ENCODE measurements at places on chromosomes 11 and 22.

GRCh38 chr11:106021181-106021966 lies 666 bp downstream of the MSANTD4 start:
- DNase-seq, result no peak

- no peak for DNase-seq
Measured at GRCh38 chr11:133934599-133935550, 21.9 kb downstream of the IGSF9B start.

- no peak for DNase-seq
Measured at GRCh38 chr22:36725366-36726006, 21.9 kb upstream of the CACNG2 start.

DNA sequence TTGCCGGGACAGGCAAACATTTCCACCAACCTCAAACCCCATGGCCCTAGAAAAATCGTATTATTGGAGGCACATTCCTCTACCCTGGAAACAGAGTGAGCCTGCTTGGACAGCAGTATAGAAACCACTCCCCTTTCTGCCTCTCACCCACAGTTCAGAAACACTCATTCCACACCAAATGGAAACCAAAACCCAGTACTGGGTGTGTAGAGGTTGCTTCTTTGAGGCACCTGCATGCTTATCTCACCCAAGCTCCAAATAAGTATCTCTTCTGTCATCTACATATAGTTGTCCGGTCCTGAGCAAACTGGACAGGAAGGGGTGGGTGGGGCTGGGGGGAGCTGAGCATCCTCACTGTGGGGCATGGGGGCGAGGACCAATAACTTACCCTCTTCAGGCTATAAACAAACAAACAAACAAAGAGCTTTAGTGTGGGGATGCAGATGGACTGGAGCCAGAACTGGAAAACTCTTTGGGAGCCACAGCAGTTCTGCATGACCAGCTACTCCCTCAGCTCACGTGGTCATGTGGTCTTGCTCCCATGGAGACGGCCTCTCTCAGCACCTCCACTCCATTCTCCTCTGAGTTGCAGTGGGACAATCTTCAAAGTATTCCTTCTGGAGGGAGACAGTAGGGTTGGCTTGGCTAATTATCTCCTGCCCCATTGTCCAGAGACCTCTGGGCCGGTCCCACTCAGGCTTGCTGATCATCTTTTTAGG lies 1.0 kb upstream of the PLAAT2 start:
- no peak for DNase-seq

- no peak for DNase-seq
Measured at GRCh38 chr11:133414506-133414905, 117.8 kb downstream of the OPCML start.

GRCh38 chr11:83427943-83428342 lies 141.8 kb upstream of the CCDC90B start:
- DNase-seq, result no peak

GRCh38 chr11:124670732-124671131 lies 2.8 kb downstream of the SIAE start:
- no peak for DNase-seq

- DNase-seq, result no peak
Measured at GRCh38 chr11:114586797-114587196, 8.8 kb downstream of the NXPE4 start.

DNA sequence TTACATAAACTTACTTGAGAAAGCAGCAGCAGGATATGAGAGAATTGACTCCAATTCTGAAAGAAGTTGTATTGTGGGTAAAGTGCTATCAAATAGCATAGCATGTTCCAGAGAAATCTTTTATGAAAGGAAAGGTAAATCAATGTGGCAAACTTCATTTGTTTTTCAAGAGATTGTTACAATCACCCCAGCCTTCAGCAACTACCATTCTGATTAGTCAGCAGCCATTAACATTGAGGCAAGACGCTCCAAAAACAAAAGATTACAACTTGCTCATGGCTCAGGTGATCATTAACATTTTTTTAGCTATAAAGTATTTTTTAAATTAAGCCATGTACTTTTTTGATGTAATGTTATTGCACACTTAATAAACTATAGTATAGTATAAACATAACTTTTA lies 357.2 kb downstream of the TMEM135 start:
- DNase-seq, result no peak

- no peak for DNase-seq
Measured at GRCh38 chr11:1568441-1568911, 3.6 kb downstream of the DUSP8 start.

DNA sequence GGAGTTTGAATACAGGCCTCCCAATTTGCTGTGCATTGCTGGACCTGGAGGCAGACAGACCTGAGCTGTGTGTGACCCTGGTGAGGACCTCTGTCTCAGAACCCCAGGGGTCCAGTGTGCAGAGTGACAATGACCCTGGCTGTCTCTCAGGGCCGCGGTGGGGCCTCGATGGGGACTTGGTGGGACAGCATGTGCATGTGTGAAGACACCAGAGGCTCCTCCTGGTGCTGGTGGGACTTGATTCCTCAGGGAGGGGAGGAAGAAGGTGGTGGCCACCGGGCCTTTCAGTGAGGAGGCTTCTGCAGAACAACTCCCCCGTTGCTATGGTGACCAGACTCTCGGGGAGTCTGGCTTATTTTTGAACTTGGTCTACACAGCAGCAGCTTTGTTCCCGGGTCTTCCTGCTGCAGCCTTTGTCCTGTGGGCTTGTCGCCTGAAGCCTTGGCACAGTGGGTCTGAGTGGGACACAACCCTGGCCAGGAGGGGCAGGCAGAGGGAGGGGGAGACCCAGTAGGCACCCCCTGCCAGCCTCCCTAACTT lies 35.3 kb downstream of the MCM5 start:
- no peak for DNase-seq

- no peak for DNase-seq
Measured at GRCh38 chr11:111933872-111934271, 3.3 kb upstream of the DIXDC1 start.

DNA sequence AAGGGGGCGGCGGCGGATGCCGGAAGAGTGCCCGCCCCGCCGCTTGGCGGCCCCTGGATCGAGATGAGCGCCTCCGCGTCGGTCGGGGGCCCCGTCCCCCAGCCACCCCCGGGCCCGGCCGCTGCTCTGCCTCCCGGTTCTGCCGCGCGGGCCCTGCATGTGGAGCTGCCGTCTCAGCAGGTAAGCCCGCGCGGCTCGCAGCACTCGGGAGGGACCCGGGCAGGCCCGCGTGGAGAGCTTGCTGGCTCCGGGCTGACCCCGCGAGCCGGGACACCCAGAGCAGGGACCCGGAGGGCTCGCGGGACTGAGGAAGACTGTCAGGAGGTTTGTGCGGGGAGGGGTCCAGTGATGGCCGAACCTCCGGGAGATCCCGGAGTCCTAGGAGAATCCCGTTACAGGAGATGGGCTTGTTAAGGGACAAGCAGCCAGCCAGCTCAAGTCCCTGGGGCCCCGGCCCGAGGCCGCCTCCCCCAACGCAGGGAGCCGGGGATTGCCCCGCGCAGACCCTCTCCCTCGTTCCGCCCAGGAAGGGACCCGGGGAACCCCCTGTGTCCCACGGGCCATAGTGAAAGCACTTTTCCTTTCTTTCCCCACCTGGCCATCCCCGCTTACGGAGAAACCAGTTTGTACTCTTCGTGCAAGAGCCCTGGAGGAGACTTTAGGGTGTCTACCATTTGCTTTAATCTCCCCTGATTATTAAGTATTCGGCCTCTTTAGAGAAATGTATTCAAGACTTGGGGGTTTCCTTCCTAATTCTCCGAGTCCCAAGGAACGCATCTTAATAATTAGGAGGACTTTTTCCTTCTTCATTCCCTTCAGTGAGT lies 547 bp downstream of the UVRAG start:
- DNase-seq, result peak; percentile 34

DNA sequence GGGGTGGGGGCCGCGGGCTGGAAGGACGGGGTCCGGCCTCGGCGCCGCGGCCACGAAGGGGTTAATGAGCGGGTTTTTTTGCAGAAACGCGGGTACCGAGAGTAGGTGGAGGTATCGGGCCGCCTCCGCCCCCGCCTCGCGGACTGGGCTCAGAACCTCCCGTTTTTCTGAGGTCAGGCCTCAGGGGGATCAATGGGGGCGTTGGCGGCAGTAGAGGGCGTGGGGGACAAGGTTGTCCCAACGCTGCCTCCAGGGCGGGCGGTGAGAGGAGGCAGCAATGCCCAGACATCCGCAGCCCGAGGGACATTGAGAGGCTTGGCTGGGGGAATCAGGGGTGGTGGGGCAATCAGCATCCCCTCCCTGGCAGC lies 34.8 kb upstream of the PRODH start:
- no peak for DNase-seq

DNA sequence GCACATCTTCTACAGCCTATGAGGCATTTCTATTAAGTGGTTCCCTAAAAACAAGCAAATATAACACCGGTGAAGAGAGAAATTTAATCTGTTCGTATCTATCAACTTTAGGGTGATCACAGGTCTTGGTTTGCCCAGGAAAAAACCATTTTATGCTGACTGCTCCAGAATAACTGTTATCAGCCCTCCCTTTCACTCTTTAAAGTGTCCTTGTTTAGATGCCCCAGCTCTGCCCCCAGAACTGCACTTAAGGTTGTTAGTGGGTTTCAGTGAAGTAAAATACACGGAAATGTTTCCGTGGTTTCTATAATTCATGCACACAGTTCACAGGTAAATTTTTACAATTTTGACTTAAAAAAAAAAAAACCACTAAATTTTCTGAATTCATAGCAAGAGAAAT lies 70.0 kb downstream of the NARS2 start:
- DNase-seq, result no peak

- DNase-seq, result no peak
Measured at GRCh38 chr11:5369789-5370188, 13.8 kb upstream of the OR51M1 start.

DNA sequence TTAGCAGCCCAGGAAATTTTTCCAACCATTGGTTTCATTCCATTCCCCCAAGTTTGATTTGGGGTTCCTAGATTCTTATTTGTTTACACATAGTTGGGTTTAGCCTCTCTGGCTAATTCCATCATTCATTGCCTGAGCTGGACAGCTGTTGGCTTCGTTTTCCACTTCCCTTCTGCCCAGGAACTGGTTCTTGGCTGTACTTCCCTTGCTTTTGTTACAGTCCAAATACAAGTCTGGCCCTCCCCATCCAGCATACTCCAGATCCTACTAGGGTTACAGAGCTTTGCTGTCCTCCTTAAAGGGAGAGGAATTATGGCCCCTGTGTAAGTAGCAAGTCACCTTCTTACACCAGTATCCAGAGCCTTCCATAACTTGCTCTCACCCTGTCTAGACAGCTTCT lies 356.3 kb downstream of the FAT3 start:
- no peak for DNase-seq

DNA sequence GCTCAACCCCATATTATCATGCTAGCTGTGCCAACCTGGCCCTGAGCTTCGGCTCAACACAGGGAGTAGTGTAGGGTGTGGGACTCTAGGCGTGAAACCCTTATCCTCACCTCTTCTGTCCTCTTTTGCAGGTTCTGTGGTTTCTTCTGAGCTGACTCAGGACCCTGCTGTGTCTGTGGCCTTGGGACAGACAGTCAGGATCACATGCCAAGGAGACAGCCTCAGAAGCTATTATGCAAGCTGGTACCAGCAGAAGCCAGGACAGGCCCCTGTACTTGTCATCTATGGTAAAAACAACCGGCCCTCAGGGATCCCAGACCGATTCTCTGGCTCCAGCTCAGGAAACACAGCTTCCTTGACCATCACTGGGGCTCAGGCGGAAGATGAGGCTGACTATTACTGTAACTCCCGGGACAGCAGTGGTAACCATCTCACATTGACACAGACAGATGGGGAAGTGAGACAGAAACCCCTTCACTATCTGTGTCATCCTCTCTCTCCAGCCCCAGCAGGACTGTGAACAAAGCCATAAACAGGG lies 76.4 kb downstream of the GGTLC2 start:
- no peak for DNase-seq

DNA sequence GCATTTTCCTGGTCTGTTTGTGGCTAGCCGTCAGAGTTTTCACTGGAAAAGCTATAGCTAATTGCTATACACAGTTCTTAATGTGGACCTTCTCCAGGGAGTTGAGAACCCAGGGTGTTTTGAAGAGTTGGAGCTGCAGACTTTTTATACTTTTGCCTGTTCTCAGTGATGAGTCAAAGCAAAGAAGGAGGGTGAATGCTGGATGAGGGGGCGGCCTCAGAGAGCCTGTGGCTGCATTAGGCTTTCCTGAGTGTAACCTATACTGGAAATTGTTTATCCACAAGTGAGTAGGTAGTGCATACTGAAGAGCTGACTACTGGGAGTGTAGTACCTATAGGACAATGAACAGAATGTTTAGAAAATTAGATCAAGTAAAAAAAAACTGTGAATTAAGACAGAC lies 79.7 kb upstream of the HORMAD2 start:
- DNase-seq, result no peak

DNA sequence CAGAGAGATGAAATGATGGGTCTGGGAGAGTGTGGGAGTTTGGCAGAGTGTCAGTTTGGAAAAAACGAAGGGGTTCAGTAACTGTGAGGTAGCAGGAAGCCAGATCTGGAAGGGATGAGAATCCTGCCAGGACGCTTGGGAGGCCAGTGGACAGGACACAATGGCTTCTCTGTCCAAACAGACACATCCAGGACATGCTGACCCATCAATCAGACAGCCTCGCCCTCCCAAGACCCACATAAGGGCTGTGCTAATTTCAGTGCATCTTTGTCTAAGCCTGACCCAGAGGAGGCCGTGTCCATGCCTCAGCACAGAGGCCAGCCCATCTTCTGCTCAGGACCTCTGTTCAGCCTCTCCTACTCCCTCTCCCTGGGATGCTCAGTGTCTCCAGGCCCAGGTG lies 576.5 kb upstream of the B3GAT1 start:
- DNase-seq, result no peak

GRCh38 chr22:36913427-36914389 lies at the start of gene CSF2RB:
Gene CSF2RB, plus strand, starts transcription at chr22:36913628. Its CDS starts 8,580 bp downstream, at chr22:36922208.
- DNase-seq, result no peak

DNA sequence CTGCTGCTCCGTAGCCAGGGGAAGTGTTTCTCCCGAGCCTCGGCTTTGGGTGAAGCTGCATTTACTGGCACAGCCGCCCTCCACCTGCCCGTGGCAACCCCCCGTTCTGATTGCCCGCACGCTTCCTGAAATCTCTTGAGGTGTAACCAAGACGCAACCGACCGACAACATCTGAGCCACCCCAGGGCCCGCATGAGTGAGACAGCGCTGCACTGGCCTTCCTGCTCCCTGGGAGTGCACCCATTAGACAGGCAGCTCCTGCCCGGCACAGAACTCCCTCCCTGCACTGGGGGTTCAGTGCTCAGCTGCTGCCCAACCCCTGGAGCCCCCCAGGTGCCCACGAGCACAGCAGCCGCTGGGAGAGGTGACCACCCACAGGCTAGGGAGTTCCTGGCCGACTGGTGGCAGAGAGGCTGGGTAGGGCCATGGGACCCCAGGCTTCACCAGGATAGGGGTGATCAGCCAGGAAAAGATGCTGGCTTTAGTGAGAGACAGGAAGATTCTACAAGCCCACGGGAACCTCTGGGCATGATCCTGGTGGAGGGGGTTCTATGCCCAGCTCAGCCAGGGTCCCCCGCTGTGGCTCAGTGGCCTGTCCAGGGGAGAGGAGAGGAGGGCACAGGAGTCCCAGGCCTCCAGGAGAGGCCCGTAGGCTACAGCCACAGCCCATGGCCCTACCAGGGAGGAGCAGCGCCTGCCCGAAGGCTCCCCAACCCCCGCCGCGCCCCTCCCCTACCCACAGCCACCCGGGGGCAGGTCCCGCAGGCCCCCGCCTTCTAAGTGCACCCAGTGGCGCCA lies 14.6 kb downstream of the PLXNB2 start:
- no peak for DNase-seq

GRCh38 chr11:119056421-119056999 lies 495 bp downstream of the HYOU1 start:
- DNase-seq, result no peak

Data from cortex of kidney (tissue), 1 donor.